Naive B cell (primary cell): ENCODE measurements at places on chromosomes 7 and 10.

GRCh38 chr10:117948493-117948892 is 98.2 kb downstream of the RAB11FIP2 start:
- no peak for DNase-seq

DNA sequence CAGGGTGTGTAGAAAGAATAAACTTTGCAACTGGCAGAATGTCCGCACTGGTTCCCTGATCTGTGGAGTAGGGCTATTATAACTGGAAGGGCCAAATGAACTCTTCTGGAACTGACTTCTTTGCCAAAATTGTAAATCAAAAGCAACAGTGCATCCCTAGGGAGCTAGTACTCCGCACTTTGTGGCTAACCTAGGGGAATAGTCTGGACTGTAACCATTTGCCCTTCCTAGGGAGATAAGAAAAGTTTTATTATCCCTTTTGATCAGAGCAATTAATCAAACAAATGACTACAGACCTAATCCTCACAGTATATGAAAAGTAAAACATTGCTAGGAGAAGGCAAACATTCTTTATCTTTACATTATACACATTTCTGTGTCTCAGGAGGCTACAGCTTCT is 45.5 kb upstream of the STEAP1B start:
- DNase-seq = no peak

DNA sequence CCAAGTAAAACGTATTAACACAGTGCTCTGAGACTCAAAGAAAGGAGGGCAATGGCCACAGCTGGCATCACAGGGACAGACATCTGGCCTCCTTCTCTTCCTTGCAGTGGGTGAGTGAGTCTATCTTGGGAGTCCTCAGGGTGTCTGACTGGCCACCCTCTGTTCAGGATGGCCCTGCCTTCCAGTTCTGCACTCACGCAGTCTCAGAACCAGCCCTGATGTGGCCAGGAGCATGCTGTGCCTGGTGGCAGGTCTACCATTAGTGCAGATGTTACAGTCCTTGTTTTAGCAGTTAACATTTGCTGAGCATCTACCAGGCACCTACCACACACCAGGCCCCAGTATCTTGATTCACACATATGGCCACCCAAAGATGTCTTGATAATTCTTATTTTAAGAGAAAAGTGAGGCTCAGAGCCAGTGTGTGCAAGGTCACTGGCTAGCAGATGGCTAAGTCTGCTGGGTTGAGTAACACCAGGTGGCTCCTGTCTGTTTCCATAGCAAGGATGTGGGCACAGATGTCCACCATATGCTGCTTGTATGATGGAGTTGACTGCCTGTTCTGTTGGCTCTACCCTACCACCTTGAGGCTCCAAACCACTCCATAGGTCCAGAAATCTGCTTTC is 23.2 kb upstream of the ARHGAP22 start:
- DNase-seq = no peak

- DNase-seq = no peak
Observed at GRCh38 chr7:100890653-100891567, 1.4 kb upstream of the UFSP1 start.

DNA sequence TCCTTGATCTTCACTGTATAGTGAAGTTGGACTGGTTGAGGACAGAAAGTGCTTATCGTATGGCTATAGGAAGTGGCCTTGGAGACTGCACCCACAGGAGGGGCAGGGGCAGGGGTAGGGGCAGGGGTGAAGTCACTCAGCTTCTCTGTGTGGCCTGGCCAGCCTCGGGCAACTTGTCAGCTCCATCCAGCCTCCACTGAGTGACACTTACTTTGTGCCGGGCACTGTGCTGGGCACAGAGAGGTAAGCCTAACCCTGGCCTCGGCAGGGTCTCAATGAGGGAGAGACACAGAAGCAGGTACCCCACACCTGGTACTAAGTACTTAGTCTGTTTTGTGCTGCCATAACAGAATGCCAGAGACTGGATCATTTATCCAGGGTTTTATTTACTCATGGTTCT is 99.3 kb upstream of the CTBP2 start:
- DNase-seq = no peak

- DNase-seq = no peak
Observed at GRCh38 chr10:117408436-117409384, 33.5 kb upstream of the PDZD8 start.

GRCh38 chr10:78529262-78529661 is 495.6 kb downstream of the RPS24 start:
- DNase-seq = no peak

GRCh38 chr7:30304177-30304884 is 19.9 kb downstream of the ZNRF2 start:
- no peak for DNase-seq
